Bronchus fibroblast of lung (primary cell): ENCODE measurements at places on chromosomes 12 and 14. TPM values are rescaled to one million over a fixed set of nuclear protein-coding genes. Genes with fewer than 3 reads are reported as not detected.

FICD gene
- total RNA-seq = 2.4 and 3.6 TPM in 2 replicates

GUCY2C gene
- total RNA-seq = not detected in 2 replicates

KIF26A gene
- 0.17 and 0.30 TPM in 2 replicates for total RNA-seq

ANKS1B gene
- not detected in 2 replicates for total RNA-seq

RD3L gene
- total RNA-seq = not detected in 2 replicates

ATL1 gene
- 3.7 and 4.3 TPM in 2 replicates for total RNA-seq

CEBPE gene
- not detected in 2 replicates for total RNA-seq

HSPA2 gene
- 10.1 and 10.9 TPM in 2 replicates for total RNA-seq

MMP14 gene
- 226 and 239 TPM in 2 replicates for total RNA-seq

RNASE4 gene
- 12.1 and 12.9 TPM in 2 replicates for total RNA-seq

LALBA gene
- total RNA-seq = not detected in 2 replicates

RNU7-1 gene
- total RNA-seq = not detected in 2 replicates

FNTB gene
- total RNA-seq = 14.4 and 15.5 TPM in 2 replicates

NKX2-1 gene
- not detected in 2 replicates for total RNA-seq

CLEC6A gene
- not detected in 2 replicates for total RNA-seq

A2M gene
- total RNA-seq = 4.4 and 5.6 TPM in 2 replicates

STYK1 gene
- total RNA-seq = under 0.01 TPM in 1 of 2 replicates, not detected in the other
